Stimulated activated CD8-positive, alpha-beta memory T cell treated with anti-CD3 and anti-CD28 coated beads, Interleukin-4, amount 100 ng/mL, for 1 hour (primary cell): ENCODE measurements at places on chromosomes 16 and 17.

DNA sequence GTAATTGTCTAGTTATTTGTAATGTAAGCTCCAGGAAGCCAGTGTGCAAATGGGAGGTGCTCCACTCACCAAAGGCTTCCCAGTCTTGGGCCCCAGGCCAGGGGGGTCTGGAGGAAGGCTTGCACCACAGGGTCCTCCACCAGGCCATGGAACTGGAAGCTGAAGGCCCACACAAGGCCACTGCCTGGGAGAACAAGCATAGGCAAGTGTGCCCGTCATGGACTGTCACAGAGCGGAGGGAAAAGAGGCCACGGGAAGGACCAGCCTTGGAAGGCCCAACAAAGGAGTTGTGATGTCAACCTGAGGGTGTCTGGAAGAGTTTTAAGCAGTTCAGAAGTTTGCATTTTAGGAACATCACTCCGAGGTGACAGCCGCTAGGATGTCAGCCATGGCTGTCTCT is 3.0 kb upstream of the SRRM2 start:
- no peak for DNase-seq

DNA sequence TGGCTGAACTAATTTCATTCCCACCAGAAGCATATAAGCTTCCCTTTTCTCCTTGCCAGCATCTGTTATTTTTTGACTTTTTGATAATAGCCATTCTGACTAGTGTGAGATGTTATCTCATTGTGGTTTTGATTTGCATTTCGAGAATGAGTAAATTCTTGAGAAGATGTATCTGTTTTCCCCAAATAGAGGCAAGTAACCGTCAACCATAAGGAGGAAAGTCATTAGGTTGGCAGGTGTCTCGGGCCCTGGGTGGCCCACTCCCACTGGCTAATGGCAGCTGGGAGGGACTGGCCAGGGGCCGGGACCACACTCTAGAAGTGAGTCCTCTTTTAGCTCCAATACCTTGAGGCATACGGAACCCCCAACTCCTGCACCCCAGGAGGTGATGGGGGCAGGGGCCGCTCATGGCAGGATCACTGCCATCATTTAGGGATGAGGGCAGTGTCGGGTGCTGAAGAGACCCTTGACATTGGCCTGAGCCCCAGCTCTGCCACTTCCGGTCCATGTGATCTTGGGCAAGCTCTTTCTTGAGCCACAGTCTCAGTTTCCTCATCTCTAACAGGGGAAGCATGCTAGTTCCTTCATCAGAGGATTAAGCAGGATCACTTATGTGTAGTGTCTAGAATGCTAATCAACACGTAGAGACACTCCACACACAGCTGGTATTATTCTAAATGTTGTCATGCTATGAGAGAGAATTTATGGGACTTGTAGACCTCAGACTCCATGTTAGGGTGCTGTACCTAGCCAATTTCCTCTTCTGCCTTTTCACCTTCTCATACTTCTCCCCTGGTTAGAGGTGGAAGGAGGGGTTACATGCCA is 44.3 kb downstream of the RGS9 start:
- no peak for DNase-seq

- DNase-seq = no peak
These were observed 176.8 kb upstream of the ASIC2 start for GRCh38 chr17:33469911-33470310.

- no peak for DNase-seq
These were observed 525 bp downstream of the CD2BP2 start for GRCh38 chr16:30354423-30355143.

DNA sequence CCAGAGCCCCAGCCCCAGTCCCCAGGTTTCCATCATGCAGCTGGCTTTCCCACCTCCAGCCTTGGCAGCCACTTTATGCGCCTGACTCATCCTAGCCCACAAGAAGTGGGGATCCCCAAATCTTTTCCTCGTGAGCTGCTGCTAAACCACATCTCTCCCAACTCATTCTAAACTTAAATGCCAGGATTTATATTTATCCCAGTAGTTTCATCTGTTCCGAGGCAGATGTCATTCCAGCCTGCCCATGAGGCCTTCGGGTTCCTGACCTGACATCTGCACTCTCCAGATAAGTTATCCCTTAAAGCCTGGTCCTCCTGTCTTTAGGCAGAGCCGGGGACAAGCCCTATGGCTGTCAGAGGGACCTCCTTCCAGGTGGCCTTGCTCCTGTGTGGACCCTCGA is 16.6 kb downstream of the PLXDC1 start:
- DNase-seq = no peak

DNA sequence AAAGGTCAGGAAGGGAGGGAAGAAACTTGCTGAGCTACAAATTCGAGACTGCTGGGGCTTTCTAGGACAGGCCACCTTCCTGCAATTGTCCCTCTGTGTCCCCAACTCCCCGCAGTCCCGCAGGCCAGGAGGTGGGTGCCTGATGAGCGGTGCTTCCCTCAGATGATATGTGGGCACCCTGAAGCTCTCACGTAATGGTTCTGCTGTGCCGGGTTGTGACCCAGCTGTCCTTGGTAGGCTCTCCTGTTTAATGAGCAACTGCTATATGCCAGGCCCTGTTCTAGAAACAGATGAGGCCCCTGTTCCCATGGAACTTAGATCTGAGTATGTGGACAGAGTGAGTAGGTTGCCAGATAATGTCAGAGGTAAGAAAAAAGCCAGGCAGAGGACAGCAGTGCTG is 22.0 kb upstream of the MYO15B start:
- DNase-seq = no peak

- DNase-seq = no peak
These were observed 18.8 kb downstream of the TELO2 start for GRCh38 chr16:1511662-1512569.

GRCh38 chr17:50188921-50189549 is 12.4 kb downstream of the COL1A1 start:
- no peak for DNase-seq

DNA sequence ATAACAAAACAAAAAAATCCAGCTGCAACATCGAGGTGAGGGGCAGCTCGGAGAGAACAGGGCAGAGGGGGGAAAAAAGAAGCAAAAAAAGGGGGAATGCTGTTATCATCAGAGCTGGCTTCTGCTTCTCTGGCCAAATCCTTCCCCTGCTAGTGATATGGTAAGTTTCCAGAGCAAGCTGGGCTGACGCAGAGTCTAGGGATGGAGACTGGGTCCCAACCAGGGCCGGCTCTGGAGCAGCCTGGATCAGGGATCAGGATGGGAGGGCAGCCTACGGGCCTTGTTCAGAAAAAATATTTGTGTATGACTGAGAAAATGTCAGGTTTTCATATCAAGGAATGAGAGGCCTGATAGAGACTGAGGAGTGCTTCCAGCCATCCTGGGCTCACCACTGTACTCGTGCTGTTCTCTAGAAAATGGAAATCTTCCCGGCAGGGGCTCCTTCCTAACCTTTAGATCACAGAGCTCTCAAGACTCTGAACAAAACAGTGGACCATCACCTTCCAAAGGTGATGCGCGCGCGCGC is 726 bp upstream of the C1QTNF1 start:
- no peak for DNase-seq

- DNase-seq = no peak
These were observed 71.3 kb downstream of the KANSL1 start for GRCh38 chr17:46121841-46122485.

DNA sequence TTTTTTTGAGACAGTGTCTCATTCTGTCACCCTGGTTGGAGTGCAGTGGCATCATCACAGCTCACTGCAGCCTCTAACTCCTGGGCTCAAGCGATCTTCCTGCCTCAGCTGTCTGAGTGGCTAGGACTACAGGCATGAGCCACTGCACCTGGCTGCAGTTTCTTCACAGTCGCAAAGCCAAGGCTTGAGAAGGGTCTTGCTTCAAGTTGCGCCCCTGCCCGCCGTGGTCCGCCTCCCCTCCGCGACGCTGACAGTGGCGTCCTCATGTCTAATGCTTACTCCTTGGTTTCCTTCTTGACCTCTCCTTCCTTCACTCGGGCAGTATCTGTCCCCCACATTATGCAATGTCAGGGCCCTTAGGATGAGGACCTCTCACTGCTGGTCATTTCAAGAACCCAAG is 112.7 kb downstream of the ADCY9 start:
- DNase-seq = no peak

GRCh38 chr17:7413346-7413985 is 5.8 kb downstream of the NLGN2 start:
- DNase-seq = no peak

- DNase-seq = no peak
These were observed 506.0 kb downstream of the TMEM114 start for GRCh38 chr16:8084302-8084701.

DNA sequence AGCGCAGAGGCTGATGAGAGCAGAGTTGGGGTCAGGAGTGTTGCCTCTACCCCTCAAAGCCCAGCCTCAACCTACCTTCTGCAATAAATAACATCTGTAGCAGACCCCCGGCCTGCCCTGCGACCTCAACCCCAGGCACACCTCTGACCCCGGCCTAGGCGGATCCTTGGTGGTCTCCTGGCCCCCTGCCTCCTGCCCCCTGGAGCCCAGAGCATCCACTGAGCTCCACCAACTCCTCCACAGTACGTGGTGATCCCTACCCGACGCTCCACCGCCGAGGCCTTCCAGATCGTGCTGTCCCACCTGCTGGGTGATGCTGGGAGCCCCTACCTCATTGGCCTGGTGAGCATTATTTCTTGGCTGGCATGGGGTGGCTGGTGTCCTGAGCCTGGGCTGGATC is 1.9 kb upstream of the LAT start:
- no peak for DNase-seq

DNA sequence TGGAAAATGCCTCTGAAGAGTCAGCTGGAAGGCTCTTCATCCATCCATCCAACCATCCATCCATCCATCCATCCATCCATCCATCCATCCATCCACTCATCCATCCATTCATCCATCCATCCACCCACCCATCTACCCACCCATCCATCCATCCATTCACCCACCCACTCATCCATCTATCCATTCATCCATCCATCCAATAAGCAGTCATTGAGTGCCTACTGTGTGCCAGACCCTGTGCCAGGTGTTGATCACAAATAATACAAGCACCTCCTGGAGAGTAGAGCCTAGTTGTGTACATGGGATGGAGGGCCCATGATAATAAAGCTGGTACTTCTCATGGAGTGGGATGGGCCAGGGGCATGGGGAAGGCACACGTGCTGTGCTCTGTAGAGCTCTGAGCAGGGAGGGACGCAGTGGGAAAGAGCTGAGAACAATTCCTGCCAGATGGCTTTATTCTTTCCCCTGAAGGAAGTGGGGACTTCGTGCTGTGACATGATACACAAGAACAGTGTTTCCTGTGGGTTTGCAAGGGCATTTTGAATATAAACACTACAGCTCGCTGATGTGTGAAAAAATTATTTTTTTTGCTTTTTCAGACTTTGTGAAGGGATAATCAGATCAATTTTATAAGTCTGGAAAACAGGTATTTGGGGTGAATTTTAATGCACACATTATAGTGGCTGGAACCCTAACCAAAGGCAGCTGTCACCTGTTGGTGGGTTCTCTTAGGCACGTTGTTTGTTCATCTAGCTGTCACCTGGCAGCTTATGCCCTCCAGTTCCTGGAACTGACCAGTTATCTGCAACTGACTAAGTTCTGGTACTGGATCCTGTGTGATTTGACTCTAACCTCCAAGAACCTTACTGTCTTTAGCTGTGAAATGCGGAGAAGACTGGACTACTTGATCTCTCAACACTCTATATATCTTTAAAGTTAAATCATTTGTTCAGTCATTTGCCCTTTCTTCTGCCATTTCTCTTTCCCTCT is 61.3 kb downstream of the PRKCB start:
- no peak for DNase-seq

DNA sequence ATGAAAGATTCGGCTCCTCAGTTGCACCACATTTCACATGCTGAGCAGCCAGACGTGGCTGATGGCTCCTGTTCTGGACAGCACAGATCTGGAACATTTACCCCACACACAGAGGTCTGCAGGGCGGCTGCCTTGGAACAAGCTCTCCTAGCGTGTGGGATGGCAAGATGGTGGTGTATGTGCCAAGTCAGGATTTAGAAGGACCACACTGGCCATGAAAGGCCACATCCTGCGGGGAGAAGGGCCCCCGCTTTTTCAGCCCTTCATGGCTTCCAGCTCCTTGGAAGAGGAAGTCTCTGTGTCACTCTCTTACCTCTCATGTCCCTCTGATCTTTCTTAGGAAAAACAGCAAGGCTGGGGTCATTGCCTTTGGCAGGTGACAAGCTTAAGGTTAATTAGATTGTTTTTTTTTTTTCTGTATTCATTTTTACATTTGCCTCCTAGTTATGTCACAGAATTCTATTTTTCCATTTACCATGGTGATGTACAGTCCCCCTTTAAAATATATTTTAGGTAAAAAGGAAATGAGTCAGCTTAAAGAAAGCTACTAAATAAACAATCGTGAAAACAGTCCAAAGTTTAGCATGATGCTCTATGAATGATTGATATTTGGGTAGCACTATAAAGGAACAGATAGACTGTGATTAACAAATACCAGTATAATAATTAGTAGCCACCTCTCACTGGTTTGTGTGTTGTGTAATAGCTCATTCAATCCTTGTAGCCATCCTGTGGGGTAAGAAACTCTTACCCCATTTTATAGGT is 396.6 kb downstream of the CPPED1 start:
- no peak for DNase-seq

GRCh38 chr16:54077050-54077821 is 209.4 kb downstream of the IRX3 start:
- no peak for DNase-seq

GRCh38 chr17:10646392-10646990 is 10.6 kb downstream of the MYH3 start:
- peak; percentile 59 for DNase-seq

GRCh38 chr17:60077672-60078519 is 825 bp downstream of the HEATR6 start:
- peak; percentile 6 for DNase-seq

DNA sequence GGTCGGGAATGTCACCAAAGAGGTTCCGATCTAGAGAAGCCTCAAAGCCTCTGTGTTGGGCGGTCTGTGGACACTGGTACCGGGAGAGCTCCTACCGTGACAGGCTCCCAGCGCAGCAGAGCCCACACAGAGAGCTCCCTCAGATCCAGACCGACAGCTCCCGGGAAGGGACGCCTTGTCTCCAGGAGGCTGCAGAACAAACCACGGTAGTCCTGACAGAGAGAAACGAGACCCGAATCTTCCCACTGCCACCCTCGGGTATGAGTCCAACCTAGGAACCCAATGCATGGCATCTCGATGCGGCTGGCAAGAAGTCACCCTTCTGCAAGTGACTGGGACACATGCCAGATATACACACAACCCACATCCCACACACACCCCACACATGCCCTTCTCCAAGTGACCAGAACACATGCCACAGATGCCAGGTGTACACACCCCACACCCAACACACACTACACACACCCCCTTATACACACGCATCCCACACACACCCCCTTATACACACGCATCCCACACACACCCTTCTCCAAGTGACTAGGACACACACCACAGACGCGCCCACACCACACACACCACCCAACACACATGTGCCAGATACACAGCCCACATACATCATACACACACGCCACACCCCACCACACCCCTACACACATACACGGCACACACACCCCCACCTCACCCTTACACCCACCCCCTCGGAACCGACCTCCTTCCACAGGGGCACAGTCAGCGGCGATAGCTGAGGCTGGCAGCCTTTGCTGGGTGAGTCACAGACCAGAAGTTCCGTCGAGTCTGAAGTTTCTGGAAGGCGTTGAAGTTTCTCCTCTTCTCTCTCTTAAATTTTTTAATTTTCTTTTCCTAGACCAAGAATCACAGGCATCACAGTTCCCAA is 15.9 kb upstream of the CYTH1 start:
- DNase-seq = no peak
